Tibial nerve (tissue), 4 donors: ENCODE measurements at places on chromosomes 3 and 15. TPM values are rescaled to one million over a fixed set of nuclear protein-coding genes. Genes with fewer than 3 reads are reported as not detected.

EBLN2 gene
- 15.3 TPM for total RNA-seq

TRIM42 gene
- total RNA-seq = not detected

DNA sequence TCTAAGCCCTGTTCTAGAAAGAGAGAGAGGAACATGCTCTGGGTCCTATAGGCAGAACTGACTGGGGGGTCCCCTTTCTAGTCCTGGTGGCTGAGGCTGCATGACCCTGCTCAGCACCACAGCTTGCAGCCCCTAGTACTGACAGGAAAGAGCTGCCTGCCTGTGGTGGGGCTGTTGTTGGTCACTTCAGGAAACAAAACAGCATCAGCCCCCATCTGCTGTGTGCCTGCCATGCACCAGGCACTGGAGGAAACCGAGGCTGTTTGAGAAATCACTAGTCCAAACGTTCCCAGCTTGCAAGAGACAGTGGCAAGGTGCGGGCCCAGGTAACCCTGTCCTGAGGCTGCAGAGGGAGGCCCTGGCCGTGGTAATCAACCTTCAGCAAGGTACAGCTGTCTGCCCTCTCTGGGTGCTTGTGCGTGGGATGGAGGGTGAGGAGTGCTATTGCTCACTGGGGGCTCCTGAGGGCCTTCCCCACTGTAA lies 90.6 kb downstream of the IQSEC1 start:
- H3K4me1 ChIP-seq = peaks cover 7% of the 10 kb centered on the region
- no peaks in the 10 kb centered on the region for H3K27me3 ChIP-seq
- H3K27ac ChIP-seq = no peak overlapping the region
- DNase-seq = no peak
- H3K36me3 ChIP-seq = no peaks in the 10 kb centered on the region

DNA sequence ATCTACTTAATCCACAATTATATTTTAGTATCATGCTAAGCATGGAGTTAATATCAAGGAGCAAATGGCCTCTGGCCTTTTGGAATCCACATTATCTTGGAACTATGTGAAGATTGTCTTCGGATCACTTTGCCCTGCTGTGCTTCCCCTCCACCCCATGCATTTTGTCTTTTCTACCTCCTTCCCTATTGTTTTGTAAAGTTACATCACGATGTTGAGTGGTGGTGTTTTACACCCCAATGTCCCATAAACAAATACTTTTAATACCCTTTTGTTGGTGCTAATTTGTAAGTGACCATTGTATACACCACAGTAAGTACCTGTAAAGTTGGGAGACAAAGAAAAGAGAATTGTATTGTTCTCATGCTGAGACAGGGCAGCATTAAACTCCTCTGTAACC lies 258.4 kb upstream of the ZNF717 start:
- H3K27me3 ChIP-seq = no peaks in the 10 kb centered on the region
- no peak for DNase-seq
- H3K27ac ChIP-seq = no peak overlapping the region

LRRIQ4 gene
- total RNA-seq = not detected

DNA sequence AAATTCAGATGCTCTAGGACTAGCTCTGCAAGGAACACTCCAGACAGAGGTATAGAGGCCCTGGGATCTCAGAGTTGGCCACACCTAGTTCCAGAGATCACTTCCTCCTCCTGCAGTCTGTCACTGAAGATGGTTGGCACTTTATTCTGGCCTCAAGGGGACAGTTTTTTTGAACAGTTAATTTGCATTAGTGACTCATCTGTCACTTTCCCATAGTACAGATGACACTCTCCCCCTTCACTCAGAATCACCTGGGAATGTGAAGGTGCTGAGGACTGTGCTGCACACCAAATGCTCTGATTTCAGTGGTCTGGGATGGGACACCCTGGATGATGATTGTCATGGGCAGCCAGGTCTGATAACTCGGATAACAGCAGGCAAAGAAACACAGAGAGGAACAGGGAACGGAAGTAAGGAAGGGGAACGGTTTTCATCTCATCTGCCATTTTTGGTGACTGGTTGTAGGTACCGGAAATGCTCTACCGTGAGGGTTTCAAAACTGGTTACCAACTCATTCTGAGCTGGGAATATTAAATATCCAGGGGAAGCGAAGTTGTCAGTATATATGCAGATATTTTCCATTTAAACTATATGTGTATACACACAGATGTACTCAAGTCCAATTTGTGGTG lies 232.5 kb upstream of the ST8SIA2 start:
- no peak overlapping the region for H3K4me3 ChIP-seq
- no peak overlapping the region for H3K27ac ChIP-seq
- no peak for DNase-seq

DNA sequence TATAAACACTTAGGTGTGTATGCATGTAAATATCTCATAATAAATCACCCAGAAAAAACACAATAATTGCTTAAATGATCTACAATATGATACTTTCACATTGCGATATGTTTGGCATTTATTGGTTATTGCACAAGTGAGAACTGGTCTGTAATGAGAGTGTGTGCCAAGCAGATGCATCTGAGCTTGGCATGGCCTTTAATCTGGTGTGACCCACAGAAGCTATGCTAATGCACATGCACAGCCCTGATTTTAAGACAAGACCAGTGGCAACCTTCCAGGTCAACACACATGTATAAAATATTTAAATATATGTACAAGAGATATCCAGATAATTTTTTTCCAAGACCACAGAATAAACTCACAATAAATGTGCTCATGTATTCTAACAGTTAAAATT lies 42.7 kb downstream of the C2CD4A start:
- H3K36me3 ChIP-seq = no peaks in the 10 kb centered on the region
- H3K27ac ChIP-seq = no peak overlapping the region
- no peak overlapping the region for H3K4me3 ChIP-seq
- no peaks in the 10 kb centered on the region for H3K4me1 ChIP-seq
- no peaks in the 10 kb centered on the region for H3K27me3 ChIP-seq

GRCh38 chr3:37136067-37136466 lies 38.3 kb downstream of the LRRFIP2 start:
- DNase-seq = no peak
- no peaks in the 10 kb centered on the region for H3K27me3 ChIP-seq
- no peaks in the 10 kb centered on the region for H3K4me1 ChIP-seq
- no peak overlapping the region for H3K4me3 ChIP-seq

DNA sequence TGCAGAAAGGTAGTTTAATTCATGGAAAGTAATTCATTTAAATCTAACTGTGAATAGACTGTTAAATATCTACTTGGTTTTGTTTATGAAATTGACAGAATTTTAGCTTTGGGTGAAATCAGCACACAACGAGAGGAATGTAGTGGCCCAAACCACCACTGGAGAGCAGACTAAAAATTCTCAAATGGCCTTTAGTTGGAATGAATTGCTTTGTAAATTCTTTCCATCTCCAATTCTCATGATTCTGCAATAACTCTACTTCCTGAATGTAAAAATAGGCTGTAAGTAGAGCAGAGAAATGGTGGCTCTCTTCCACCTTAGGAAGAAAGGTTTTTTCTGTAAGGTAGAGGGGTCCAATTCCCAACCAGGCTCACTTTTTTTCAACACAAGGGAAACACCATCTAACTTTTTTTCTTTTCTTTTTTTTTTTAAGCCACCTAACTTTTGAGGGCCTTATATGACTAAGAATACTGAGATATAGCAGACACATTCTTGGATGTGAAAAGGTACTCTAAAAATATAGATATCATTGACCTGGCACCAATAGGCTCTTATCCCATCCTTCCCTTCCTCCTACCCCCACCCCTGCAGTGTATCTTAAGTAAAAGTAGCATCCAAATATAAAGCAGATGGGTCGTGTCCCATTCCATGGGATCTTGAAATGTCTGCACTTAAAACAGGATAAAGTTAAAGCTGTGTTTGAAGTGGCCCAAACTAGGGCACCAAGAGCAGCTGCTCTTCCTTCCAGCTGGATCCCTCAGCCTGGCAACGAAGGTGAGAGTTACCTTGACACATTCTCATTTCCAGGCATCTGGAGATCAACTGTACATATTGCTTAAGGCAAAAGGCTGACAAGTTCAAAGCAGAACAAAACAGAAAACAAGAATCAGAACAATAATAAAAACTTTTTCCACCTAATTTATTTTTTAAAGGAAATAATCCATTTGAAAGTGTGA lies 194.1 kb downstream of the TPRG1 start:
- DNase-seq = no peak
- no peaks in the 10 kb centered on the region for H3K27me3 ChIP-seq

- no peak for DNase-seq
- no peak overlapping the region for H3K27ac ChIP-seq
- H3K4me3 ChIP-seq = no peak overlapping the region
- H3K36me3 ChIP-seq = no peaks in the 10 kb centered on the region
These were observed 131.9 kb upstream of the MEF2A start for GRCh38 chr15:99433757-99434450.

CD200 gene
- 4.5 TPM for total RNA-seq

DNA sequence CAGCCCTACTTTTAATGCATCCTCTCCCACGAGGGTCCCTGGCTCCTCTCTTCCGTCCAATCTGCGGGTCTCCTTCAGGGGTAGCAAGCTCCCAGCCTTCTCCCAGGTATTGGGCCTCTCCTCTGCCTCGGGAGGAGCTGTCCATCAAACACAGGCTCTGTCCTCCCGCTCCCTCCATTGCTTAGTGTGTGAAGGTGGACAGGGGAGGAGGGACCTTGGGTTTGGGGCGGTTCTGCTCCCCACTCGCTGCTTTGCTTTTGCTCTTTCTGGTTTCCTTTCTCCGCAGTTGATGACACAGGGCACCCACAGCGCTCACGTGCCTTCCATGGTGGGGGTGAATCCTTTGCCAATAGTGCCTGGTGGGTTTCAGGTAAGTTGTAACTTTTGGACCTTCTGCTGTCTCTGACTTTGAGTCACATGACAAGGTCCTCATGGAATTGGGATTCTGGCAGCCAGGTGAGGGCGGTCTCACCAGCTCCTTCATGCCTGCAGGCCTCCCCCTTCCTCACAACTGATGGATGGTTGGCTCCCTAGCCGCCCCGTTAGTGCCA lies 18.9 kb downstream of the MUC20 start:
- no peak overlapping the region for H3K27ac ChIP-seq
- H3K36me3 ChIP-seq = no peaks in the 10 kb centered on the region
- H3K4me3 ChIP-seq = no peak overlapping the region
- H3K4me1 ChIP-seq = no peaks in the 10 kb centered on the region
- DNase-seq = no peak

PKM gene
- total RNA-seq = 263 TPM

DNA sequence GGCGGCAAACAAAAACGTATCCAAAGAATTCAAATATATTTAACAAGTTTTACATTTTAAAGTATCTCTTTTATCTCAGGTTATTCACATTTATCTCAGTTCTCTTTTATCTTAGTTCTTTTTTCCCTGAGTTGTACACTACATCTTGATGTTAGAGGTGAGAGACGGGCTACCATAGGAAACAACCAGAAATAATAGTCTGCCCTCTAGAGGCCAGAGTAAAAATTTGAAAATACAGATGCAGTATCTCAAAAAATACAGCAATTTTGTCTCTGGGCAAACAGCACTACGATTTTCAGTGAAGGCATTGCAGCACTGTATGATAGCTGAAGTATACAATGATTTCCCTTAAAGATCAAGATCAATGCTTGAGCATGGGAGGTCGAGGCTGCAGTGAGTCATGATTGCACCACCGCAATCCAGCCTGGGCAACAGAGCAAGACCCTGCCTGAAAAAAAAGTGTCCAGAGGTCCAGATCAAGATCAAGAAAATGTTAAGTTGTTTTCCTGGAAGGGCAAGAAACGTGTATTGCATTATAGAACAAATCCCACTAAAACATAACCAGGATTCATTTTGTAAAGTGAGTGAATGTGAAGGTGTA lies 82.6 kb upstream of the ATP11B start:
- H3K4me3 ChIP-seq = no peak overlapping the region
- no peak overlapping the region for H3K27ac ChIP-seq
- no peaks in the 10 kb centered on the region for H3K27me3 ChIP-seq
- DNase-seq = no peak
- H3K4me1 ChIP-seq = no peaks in the 10 kb centered on the region
- no peaks in the 10 kb centered on the region for H3K36me3 ChIP-seq

DNA sequence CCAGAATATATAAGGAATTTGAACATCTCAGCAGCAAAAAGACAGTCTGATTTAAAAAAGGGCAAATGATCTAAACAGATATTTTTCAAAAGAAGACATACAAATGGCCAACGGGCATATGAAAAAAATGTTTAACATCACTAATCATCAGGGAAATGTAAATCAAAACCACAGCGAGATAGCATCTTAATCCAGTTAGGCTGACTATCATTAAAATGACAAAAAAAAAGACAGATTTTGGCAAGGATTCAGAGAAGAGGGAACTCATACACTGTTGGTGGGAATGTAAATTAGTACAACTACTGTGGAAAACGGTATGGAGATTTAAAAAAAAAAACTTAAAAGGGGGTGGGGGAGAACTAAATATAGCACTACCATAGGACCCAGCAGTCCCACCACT lies 47.9 kb downstream of the RNF13 start:
- no peaks in the 10 kb centered on the region for H3K27me3 ChIP-seq
- H3K4me1 ChIP-seq = no peaks in the 10 kb centered on the region
- no peak for DNase-seq

KIF7 gene
- 18.4 TPM for total RNA-seq

- H3K27me3 ChIP-seq = no peaks in the 10 kb centered on the region
- no peak overlapping the region for H3K4me3 ChIP-seq
- H3K36me3 ChIP-seq = no peaks in the 10 kb centered on the region
- no peak overlapping the region for H3K27ac ChIP-seq
- no peak for DNase-seq
These were observed 848.8 kb upstream of the GBE1 start for GRCh38 chr3:82610236-82610635.
